ENCODE measurements at places on chromosomes 7 and 10. TPM values are rescaled to one million over a fixed set of nuclear protein-coding genes. Genes with fewer than 3 reads are reported as not detected.

The FXYD4 gene
- total RNA-seq: not detected

The CEP55 gene
- total RNA-seq: 46.6 TPM

The CDK6 gene
- 256 TPM for total RNA-seq

The OPALIN gene
- not detected for total RNA-seq

The ANKRD61 gene
- not detected for total RNA-seq

The CPA2 gene
- total RNA-seq: not detected

The IL15RA gene
- total RNA-seq: 23.7 TPM

The EVX1 gene
- not detected for total RNA-seq

The UNCX gene
- total RNA-seq: not detected

The WEE2 gene
- not detected for total RNA-seq

The SRGN gene
- total RNA-seq: 439 TPM

The STRIP2 gene
- 79.2 TPM for total RNA-seq

All from activated T-cell treated with anti-CD3 and anti-CD28 coated beads, Interleukin-2, amount 50 U/mL, for 72 hours (primary cell).